Urinary bladder (tissue), 4 donors: ENCODE measurements at places on chromosomes 4 and X. TPM values are rescaled to one million over a fixed set of nuclear protein-coding genes. Genes with fewer than 3 reads are reported as not detected.

- no peak for DNase-seq
These were observed 63.8 kb downstream of the EFNB1 start for GRCh38 chrX:68892651-68893050.

Gene GABRE
- total RNA-seq = 81.1 TPM

- DNase-seq = no peak
These were observed 25.6 kb downstream of the PPP2R2C start for GRCh38 chr4:6446538-6447451.

- DNase-seq = no peak
These were observed 399.7 kb downstream of the PABPC4L start for GRCh38 chr4:133801883-133802282.

GRCh38 chr4:21765810-21766407, 182.7 kb downstream of the KCNIP4 start:
- no peak for DNase-seq

Gene WDR13
- 55.0 TPM for total RNA-seq

- DNase-seq = no peak
These were observed 80.8 kb upstream of the ANK2 start for GRCh38 chr4:112968451-112969159.
